ENCODE measurements at places on chromosomes 12 and 14.

GRCh38 chr12:51850081-51850964 is 1.8 kb upstream of the FIGNL2 start:
- DNase-seq = no peak

GRCh38 chr12:119139448-119139847 is 39.3 kb upstream of the HSPB8 start:
- DNase-seq = no peak

DNA sequence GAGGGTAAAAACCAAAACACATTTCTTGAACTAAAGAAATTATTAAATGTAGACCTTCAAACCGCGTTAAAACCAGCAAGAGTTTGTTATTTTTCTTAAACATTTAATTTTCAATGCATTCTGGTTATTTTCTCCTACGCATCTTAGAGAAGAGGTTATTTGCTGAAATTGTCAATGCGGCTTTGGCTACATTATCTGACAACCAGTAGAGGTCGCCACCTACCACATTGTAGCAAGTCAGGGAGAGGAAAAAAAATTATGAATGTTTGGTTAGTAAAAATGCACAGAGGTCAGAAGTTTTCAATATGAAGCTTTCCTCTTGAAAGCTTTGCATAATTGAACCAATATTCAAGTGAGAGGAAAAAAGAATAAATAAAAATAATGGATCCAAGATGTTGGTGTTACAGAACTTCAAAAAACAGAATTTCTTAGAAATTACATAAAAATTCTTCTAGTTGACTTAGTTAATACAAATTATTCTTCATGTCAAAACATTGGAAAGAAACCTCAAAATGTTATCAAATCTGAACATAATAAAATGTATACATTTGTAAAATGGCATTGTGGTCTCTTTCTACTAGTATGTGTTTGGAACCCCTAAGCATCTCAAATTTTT is 159.4 kb upstream of the TMTC2 start:
- no peak for DNase-seq

- no peak for DNase-seq
Observed at GRCh38 chr12:128976120-128976738, 123.0 kb downstream of the GLT1D1 start.

DNA sequence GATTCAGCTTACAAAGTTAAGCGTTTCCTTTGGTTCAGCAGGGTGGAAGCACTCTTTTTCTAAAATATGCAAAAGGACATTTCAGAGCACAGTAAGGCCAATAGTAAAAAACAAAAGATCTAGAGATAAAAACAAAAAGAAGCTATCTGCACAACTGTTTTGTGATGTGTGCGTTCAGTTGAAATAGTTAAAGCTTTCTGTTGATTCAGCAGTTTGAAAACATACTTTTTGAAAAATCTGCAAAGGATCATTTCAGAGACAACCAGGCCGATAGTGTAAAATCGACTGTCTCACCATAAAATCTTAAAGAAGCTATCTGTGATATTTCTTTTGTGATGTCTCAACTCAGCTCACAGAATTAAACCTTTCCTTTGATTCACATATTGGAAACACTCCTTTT is 300.0 kb upstream of the ALG10B start:
- DNase-seq = no peak

- no peak for DNase-seq
Observed at GRCh38 chr14:104138718-104139459, 502 bp downstream of the KIF26A start.

GRCh38 chr12:85425349-85425612 is 145.3 kb downstream of the ALX1 start:
- no peak for DNase-seq

GRCh38 chr12:105937009-105937408 is 201.7 kb downstream of the NUAK1 start:
- DNase-seq = no peak

All from activated CD8-positive, alpha-beta memory T cell treated with anti-CD3 and anti-CD28 coated beads for 1 hour (primary cell).